BE2C (cell line): ENCODE measurements at places on chromosomes 13 and 19.

DNA sequence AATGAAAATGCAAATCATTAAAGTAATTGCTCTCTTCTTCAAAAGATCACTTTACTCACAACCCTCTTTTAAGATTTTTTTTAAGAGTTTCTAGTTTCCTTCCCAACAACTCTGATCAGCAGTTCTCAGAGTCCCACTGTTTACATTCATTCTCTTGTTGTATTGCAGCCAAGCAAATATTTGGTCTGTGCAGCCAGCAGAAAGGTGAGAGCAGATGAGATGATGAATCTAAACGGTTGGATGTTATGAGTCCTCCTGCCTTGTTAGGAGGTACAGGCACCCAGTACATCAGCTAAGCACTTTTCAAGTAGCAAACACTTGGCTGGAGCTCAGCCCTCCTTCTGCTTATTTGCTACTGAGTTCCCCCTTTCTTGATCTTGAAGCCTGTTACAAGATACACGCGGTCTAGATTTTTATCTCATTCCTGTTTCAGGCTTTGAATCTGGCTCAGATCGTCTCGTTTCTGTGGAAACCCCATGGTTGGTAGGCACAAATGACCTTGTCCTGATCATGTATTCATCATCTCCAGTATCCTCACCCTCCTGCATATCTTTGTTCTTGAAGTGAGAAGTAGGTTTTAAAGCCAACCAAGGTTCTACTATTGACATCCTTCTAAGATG, 300.7 kb downstream of the DCT start:
- DNase-seq = no peak

DNA sequence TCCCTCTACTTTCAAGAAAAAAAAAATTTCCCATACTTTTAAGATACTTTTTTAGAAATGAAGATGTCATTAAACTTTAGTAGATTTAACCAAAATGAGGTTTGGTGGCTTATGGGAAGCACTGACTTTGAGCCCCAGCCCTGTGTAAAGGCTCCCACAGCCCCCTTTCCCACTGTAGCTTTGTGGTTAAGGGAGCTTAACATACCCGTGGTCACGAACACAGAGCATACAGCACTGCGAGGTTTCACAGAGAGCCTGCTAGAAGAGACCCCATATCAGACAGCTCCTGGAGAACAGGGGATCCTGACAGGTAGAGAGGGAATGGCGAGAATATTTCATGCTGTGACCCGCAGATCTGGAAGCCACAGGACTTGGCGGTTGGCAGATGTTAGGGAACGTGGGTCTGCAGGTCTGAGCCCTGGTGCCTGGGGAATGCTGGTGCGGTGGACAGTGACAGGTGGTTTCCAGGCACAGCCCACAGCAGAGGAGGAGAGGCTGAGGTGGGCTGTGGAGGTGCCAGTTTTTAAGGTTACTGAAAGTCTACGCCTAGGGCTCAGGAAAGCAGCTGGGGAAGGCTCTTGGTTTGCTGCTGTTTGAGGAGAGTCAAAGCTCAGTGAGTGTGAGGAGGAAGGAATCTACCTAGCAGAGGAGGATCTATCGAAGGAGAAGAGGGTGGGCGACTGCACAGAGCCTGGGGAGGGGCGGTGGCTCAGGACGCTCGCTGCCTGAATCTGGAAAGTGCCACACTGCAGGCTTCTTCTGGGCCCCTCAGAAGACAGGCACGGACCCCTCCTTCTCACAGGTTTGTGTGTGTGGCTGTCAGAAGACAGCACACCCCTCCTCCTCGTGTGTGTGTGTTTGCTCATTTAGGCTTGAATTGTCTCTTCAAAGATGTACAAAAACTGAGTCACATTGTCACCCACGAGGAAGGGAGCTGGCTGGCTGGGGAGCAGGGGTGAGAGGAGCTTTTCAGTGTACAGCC, 49.9 kb downstream of the SLC7A9 start:
- no peak for DNase-seq

DNA sequence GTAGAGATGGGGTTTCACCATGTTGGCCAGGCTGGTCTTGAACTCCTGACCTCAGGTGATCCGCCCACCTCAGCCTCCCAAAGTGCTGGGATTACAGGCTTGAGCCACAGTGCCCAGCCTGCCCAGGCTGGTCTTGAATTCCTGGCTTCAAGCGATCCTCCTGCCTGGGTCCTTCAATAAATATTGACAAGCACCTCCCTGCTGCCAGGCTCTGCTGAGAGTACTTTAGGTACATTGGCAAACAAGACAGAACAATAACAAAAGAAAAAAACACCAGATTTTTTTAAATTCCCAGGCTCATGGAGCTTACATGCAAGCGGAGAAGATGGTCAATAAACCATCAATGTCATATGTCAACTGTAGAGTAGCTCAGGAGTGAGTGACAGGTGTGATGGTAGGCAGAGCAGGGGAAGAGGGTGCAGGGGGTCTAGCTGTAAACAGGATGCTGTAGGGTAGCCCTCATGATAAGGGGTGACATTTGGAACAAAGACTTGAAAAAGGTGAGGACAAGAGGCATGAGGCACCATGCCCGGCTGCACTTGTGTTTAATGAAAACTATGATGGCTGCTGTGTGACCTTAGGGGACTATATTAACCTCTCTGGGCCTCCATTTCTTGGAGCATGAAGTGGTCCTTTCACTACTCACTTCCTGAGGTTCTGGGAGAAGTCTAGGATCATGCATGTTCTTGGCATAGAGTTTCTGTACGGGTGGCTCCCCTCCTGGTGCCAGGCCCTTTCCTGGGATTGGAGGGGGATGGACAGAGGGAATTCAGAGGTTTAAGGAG, 19.6 kb downstream of the SULT2B1 start:
- no peak for DNase-seq

DNA sequence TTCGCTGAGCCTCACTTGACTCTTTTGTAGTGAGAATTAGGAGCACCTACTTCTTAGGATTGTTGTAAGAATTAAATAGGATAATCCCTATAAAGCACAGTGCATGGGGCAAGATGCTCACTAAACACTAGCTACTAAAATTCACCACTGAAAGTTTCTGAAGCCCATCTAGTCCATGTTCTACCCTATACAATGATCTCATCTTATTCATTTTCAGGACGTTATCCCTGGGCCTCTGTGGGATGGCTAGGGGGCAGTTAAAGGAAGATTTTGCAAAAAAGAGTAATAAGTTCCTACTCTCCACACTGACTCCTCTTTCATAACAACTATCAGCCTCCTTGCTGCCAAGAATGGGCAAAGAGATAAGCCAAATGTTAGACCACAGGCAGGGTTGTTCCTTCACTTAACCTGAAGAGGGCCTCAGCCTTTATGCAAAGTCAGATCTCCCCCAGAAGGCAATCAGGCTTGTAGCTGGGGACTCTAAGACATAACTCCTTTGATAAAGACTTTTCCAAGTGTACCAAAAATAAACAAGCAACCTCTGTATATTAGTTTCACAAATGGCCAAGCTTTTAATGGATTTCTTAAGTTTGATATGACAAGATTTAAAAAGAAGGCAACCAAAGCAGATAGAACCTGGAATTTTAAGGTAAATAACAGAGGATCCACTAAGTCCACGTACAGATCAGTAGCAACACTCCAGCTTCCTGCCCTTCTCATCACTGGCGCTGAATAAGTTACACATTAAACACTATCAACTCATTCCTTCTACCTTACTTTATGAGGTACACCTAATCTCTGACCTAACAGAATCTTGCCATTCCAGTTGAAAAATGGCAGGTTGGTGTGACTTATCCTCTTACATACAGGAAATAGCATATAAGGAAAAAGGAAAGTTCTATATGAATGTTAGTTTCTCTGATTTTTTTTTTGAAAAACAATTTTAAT, 44.4 kb downstream of the ELF1 start:
- DNase-seq = peak; percentile 12

- DNase-seq = peak; percentile 61
Observed at GRCh38 chr13:73059460-73060250, 850 bp downstream of the KLF5 start.

- no peak for DNase-seq
Observed at GRCh38 chr13:80036845-80037504, 304.0 kb downstream of the SPRY2 start.

DNA sequence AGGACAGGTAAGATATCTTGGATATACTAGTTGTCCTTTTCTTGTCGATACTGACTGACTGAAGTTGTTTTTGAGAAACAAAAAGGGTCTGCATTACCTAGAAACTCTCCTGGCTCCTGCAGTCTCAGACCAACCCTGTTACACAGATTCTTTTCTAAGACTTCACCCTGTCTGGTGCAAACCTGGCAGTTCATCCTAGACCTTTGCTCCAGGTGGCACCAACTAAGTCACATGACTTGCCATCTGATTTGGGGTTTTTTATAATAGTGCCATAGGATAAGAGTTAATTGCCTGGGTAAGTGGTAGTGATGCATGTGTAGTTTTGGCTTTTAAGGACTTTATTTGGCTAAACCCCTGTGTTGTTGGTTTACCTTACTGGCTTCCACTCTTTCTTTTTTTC, 14.3 kb downstream of the CHAMP1 start:
- DNase-seq = no peak

GRCh38 chr13:49071341-49071937, 95.7 kb downstream of the FNDC3A start:
- DNase-seq = no peak

- no peak for DNase-seq
Observed at GRCh38 chr13:106197496-106197895, 338.0 kb downstream of the EFNB2 start.

- DNase-seq = no peak
Observed at GRCh38 chr19:52646571-52647217, 8.5 kb upstream of the ZNF83 start.

DNA sequence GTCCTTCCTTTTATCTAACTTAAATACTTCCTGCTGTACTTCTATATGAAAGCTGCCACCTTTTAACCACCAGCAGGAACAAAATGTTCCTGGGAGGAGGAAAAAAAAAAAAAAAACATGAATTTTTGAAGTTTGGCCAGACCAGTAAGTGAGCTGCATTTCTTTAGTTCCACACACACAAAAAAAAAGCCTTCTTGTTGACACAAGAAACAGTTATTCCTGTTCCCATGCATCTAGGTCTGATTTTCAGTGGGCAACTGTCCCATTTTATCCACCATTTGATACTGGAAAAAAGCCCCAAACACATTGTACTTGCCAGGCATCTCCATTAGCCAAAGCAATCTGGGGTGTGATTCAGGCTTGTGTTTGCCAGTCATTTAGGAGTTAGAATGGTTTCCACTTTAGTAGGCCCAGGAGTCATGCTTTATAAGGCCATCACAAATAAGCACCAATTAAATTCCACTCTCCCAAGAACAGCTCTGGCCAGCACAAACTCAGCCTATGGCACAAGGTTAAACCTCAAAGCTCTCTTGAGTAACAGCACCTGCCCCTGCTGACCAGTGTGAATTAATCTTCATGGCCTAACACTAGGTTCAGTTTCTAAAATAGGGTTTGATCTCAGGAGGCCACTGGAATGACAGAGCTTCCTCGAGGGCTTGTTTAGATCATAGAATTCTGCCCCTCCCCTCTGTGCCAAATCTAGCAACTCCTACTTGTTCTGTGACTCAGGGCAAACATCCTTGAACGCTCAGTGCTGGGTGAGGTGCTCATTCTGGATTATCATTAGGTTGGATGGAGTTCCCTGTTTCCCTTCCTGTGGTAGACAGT, 67.1 kb downstream of the NUFIP1 start:
- DNase-seq = no peak

GRCh38 chr19:47374876-47375693, 26.0 kb downstream of the DHX34 start:
- no peak for DNase-seq

DNA sequence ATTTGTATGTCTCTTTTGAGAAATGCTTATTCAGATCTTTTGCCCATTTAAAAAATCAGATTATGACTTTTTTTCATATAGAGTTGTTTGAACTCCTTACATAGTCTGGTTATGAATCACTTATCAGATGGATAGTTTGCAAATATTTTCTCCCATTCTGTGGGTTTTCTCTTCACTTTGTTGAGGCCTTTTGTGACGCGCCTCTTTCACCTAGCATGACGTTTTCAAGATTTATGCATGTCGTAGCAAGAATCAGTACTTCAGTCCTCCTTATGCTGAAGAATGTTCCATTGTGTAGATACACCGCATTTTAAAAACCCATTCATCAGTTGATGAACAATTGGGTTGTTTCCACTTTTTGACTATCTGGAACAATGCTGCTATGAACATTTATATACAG, 13.4 kb downstream of the PABPC3 start:
- DNase-seq = no peak

DNA sequence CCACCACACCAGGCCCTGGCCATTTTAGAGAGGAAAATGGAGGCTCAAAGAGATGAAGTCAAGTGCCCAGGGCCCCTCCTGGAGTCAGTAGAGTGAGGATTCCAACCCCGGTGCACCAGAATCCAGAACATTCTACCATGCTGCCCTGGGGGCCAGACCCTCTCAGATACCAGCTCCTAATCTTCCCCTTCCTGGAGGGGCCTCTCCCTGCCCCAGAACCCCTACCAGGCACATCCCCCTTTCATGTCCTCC, 11.1 kb downstream of the CAPN12 start:
- DNase-seq = no peak

DNA sequence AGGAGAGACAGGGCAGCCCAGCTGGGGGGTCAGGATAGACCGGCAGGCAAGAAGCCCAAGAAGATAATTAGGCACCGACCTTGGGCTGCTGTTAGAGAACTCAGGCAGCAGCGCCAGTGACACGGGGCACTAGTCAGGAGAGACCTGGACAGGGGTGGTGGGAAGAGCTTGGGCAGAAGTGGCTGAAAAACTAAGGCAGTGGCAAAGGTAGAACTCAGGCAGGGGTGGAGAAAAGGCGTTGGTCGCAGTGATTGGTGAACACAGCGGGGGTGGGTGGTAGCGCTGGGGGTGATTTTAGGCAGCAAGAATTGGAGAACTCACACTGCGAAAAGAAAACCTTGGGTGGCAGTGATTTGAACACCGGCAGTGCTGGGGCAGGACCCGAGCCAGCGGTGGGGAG, 4.3 kb downstream of the CCER2 start:
- no peak for DNase-seq

DNA sequence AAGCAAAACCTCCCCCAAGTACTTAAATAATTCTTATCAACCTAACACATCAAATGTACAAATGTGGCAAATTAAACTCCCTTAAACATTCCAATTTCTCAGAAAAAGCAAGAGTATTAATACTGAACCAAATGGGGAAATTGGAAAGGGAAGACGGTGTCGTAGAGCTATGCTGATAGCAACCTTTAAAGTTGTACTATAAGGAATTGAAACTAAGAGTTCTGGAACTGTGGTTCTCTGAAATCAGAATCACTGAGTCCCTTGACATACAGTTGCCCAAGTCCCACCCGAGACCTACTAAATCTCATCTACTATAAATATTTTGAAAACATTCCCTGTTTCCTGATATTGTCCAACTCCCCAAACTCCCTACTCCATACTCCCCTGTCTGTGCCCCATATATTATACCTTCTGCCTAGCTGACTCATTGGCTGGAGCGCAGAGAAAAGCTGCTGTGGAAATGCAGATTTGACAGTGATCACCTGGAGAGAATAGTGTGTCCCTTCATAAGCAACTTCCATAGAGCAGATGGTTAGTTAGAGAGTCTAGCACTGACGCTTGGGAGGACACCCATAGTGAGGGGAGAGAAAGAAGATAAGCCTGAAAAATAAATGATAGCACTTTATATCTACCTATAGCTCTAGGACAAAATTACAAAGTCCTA, 51.4 kb upstream of the ITM2B start:
- no peak for DNase-seq

- peak; percentile 83 for DNase-seq
Observed at GRCh38 chr19:3721131-3721886, 13.1 kb downstream of the TJP3 start.

GRCh38 chr19:7831452-7831851, 1.4 kb downstream of the EVI5L start:
- DNase-seq = no peak
